ENCODE measurements at places on chromosomes 2 and 18.

DNA sequence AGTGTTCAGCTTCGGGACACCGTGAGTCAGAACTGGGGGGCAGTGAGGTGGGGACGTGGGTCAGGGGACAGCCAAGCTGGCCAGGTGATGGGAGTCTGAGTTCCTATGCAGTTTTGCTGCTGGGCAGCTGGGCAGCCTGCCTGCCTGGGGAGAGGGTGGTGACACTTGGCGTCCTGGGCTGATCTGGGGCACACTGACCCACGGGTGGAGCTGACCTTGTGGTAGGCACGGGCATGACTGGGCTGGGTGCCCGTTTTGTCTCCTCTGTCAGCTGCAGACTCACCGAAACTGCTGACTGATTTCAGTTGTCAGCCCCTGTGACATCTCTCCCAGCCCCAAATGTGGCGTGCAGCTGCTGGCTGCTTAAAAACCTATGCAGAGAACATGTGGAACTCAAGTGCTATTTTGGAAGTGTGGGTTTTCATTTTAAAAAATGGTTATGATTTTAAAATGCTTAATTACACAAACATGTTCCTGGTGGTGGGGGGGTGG, 32.6 kb upstream of the E2F6 start:
- no peak overlapping the region for H3K4me3 ChIP-seq
- H3K27me3 ChIP-seq: peaks cover 6% of the 10 kb centered on the region
- H3K27ac ChIP-seq: no peak overlapping the region
- DNase-seq: no peak
- no peaks in the 10 kb centered on the region for H3K36me3 ChIP-seq

DNA sequence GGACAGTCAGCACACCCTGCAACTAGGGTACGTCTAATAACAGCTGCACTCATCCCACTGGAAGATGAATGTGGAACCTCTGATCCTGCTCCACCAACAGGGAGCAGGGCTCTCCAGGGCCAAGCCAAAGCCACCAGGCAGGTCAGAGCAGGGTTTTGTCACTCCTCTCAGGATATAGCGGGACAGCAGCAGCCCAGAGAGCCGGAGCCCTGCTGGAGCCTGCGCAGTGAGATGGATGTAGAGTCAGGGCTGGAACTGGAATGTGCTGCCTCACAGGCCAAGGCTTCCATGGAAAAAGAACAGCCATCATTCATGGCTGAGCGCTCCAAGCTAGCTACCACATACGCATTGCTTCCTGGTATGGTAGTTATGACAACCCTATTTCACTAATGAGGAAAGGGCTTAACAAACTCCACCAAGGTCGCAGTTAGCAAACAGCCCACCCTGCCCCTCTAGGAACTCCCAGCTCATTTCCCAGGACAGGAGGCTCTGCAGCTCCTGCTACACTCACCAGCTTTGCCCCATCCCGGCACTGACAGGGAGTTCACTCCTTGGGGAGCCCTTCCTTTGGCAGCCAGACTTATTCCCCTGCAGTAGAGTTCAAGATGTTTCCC, 85.2 kb downstream of the HS1BP3 start:
- no peak for DNase-seq
- H3K27me3 ChIP-seq: peaks cover 15% of the 10 kb centered on the region
- H3K4me3 ChIP-seq: no peak overlapping the region

DNA sequence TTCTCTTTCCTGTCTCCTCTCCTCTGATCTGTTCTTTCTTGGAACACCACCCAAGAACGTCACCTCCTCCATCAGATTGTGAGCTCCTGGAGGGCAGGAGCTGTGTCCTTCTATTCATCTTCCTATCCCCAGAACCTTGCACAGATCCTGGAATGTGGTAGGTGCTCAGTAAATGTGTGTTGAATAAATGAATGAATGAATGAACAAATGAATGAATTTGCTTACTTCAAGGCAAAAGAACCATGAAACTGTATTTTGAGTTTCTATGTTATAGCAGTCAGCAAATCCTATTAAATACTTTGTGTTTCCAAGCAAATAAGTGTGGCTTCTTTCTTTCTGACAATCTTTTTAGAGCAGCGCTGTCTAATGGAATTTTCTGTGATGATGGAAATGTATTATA, 14.8 kb downstream of the FABP1 start:
- H3K36me3 ChIP-seq: no peaks in the 10 kb centered on the region
- no peak for DNase-seq
- H3K4me1 ChIP-seq: no peaks in the 10 kb centered on the region
- no peak overlapping the region for H3K4me3 ChIP-seq
- H3K27ac ChIP-seq: no peak overlapping the region

GRCh38 chr2:64112016-64112415, 32.2 kb downstream of the PELI1 start:
- DNase-seq: no peak
- H3K27ac ChIP-seq: no peak overlapping the region
- H3K4me1 ChIP-seq: peaks cover 85% of the 10 kb centered on the region
- H3K4me3 ChIP-seq: no peak overlapping the region
- H3K36me3 ChIP-seq: peaks cover 27% of the 10 kb centered on the region

- H3K4me1 ChIP-seq: no peaks in the 10 kb centered on the region
- H3K4me3 ChIP-seq: no peak overlapping the region
- H3K27me3 ChIP-seq: peaks cover 6% of the 10 kb centered on the region
- H3K36me3 ChIP-seq: no peaks in the 10 kb centered on the region
- DNase-seq: no peak
Measured at GRCh38 chr2:18398833-18399232, 161.6 kb downstream of the RDH14 start.

GRCh38 chr18:22650247-22650646, 232.5 kb upstream of the CTAGE1 start:
- no peak for DNase-seq
- H3K27me3 ChIP-seq: no peaks in the 10 kb centered on the region
- H3K4me1 ChIP-seq: no peaks in the 10 kb centered on the region
- H3K4me3 ChIP-seq: no peak overlapping the region
- no peaks in the 10 kb centered on the region for H3K36me3 ChIP-seq
- no peak overlapping the region for H3K27ac ChIP-seq

GRCh38 chr2:216283038-216283900, 89.0 kb downstream of the MARCHF4 start:
- no peak overlapping the region for H3K27ac ChIP-seq
- H3K4me1 ChIP-seq: no peaks in the 10 kb centered on the region
- no peaks in the 10 kb centered on the region for H3K36me3 ChIP-seq
- no peaks in the 10 kb centered on the region for H3K27me3 ChIP-seq
- no peak for DNase-seq
